NCI-H510A treated with DMSO at 0.1 percent for 48 hours (cell line): ENCODE measurements at places on chromosomes 1 and 21.

DNA sequence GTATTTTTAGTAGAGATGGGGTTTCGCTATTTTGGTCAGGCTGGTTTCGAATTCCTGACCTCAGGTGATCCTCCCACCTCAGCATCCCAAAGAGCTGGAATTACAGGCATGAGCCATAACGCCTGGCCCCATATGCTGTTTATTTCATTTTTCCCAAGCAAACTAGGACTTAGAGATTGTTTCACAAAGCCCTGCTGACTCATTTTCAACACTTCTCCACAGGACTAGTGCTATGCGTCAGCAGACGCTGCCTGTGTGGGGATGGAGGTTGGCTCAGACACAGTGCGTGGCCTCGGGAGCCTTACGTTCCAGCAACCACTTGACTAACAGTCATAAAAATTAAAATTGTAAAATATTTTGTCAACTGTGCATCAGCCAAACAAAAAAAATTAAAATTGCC lies 22.7 kb downstream of the PKNOX1 start:
- no peak for DNase-seq

DNA sequence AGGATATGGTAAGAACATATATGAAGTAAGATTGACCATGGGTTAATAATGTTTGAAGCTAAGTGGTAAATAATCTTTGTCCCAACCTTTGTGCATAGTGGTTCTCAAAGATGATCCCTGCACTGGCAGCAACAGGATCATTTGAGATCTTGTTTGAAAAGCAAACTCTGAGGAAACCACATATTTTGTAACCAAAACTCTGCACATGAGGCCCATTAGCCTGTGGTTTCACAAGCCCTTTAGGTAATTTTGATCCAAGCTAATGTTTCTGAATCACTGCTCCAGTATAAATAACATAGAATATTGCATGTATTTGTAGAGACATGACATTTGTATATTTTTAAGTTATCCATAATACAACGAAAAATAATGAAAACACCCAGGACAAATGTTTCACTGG lies 147.9 kb upstream of the RGS18 start:
- no peak for DNase-seq

- DNase-seq, result no peak
Observed at GRCh38 chr21:44005071-44005470, 7.0 kb upstream of the TRAPPC10 start.

DNA sequence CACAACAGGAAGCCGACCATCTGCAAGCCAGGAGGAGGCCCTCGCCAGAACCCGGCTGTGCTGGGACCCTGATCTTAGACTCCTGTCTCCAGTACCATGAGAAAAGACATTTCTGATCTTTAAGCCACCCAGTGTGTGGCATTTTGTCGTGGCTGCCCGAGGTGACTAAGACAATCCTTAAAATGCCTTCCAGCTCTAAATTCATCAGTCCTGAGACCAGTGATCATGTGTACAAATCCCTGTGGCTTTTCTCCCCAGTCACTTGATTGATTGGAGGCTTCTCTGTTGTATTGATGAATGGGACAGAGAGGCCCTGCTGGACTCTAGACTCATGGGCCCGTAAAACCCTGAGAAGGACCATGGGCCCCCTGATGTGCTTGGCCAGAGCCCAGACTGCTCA lies 36.1 kb downstream of the B3GALT5 start:
- no peak for DNase-seq

DNA sequence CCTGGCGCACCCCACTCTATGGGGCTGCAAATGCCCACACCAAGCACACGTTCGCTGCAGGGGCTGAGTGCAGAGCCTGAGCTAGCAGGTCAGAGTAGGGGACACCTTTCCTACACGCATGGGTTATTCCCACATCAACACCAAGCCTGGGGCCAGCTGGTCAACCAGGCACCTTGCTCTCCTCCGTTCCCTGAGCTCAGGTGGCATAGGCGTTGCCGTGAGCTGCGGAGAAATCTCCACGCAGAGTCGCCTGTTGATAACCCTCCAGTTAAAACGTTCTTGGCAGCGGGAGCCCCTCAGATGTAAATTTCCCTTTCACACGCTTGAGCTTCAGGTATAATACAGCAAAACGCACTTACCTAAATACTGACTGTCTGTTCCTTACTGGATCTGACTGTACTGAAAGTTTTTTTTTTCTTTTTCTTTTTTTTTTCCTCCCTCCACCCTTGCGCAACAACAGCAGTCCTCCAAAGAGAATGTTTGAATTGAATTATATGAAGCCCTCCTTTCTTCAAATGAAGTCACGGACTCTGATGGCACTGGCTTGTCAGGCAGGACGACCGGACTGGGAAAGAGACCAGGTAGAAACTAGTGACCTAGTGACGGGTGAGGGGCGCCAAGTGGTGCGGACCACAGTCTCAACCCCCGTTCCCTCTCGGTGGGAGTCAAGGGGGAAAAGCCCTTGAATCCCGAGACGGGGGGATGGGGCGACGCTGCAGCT lies 2.1 kb downstream of the BRINP3 start:
- DNase-seq, result no peak

DNA sequence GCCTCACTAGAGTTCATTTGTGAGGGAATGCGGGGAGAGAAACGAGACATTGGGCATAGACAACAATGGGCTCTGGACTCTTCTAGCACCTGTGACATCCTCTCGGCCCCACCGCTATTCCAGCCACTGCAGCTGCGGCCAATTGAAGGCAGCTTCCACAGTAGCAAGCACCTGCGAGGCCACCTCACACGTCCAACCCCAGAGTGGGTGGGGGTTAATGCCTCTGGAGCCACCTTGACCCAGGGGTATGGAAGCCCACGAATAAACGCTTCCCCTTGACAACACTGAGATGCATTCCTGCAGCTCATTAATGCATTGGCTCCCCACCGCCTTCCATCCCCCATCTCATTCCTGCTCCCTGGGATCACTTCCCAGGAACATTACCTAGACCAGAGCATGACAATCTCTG lies 104.4 kb downstream of the GLIS1 start:
- no peak for DNase-seq

DNA sequence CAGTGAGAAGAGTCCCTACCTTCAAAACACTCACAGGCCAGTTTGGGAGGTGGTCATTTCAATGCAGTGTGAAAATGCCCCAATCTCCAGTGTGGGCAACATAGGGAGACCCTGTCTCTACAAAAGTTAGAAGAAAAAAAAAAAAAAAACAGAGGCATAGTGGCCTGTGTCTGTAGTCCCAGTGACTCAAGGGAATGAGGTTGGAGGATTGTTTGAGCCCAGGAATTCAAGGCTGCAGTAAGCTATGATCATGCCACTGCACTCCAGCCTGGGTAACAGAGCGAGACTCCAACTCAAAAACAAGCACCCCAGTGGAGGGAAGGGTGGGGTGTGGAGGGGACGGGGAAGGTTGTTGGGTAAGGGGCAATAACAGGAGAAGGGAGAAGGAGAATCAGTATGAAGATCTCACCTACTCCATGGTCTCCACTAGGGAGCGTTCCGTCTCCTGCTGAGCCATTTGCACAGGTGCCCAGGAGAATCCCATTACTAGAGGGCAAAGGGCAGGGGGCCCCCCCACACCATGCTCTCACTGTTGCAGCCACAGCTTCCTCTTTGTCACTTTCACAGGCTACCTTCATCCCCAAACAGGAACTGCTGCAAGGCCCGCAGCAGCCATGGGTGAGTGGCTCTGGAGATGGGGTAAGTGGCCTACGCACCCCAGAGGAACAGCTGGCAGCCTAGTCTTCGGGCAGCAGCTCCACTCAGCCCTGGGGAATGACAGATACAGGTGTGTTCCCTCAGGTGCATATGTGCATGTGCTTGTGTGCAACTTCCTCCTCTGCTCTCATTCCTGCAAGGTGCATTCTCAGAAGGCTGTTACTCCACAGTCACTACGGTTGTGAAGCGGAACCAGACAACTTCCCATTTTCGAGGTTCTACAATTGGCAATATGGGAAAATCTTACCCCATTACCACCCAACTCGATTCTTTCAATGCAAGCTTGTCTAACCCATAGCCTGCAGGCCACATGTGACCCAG lies 87.9 kb upstream of the LYST start:
- peak; percentile 41 for DNase-seq

DNA sequence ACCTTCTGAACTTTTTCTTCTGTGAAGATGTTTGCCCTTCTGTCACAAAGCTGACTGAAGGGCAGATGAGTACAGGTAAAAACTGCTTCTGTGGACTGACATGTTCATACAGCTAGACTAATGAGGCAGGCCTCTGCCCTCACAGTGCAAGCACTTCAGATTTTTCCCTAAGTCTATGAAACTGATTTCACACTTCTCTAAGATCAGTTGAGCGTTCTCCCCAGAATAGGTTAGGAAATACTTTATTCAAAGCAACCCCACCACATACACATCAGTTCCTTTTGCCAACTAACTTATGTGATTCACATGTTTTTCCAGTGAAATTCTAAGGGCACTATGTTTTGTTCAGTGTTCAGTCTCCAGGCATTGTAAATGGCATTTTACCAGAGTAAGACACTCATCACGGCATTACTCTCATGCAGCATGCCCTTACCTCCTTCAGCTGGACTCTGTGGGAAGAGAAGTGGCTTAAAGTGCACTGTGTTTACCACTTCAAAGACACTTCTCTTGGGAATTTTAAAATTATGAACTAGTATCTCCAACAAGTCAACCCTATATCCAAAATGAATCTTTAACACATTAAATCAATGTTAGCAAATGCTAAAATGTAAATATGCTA lies 5.4 kb upstream of the PSMG1 start:
- DNase-seq, result peak; percentile 32

DNA sequence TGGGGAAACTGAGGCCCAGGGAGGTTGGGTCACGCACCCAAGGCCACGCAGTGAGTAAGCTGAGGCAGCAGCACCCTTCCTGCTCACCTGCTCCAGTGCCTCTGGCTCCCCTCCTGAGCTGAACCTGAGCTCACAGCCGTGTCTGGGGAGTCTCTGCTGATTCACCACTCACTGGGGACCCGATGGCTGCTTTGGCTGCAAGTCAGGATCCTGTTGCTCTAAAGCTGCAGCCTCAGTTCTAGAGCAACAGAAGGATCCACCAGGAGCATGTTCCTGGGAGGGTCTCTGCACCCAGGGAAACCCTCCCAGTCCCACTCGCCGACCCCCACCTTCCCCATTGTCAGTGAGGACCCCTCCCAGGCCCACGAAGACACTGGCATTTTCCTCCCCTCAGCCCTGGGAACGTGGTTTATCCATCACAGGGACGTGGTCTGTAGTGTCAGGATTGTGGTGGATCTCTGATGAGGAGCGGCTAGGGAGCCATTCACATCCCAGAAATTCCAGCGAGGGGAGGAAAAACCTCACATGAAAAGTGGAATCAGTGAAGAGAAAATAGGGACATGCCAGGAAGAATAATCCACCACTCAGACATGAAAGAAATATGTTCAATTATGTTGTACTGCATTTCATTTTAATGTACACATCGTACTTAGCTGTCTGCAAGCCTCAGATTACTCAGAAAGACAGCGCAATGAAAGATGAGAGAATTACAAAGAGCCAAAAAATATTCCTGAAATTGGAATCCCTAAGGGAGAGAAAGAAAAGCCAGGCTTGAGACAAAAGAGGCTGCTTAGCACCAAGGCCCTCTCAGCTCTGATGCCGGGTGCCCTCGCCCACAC lies 447.2 kb downstream of the MATN1 start:
- no peak for DNase-seq

- DNase-seq, result no peak
Observed at GRCh38 chr1:25616987-25617624, 515 bp downstream of the MAN1C1 start.

DNA sequence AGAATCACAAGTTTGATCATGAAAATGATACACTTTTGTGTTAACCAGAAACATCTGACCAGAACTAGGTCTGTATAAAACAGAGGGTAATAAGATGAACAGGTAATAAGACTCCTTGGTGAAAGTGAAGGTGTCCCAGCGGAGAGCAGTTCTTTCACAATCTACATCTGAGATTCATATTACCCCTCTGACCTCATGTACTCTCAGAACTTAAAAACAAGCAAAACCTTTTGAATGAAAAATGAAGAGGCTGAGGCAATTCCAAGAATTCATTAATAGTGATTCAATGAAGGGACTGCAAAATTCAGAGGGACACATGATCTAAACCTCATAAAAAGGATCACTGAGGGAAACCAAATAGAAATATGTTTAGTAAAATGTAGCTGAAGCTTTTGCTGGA lies 10.9 kb upstream of the MPZL1 start:
- DNase-seq, result no peak

DNA sequence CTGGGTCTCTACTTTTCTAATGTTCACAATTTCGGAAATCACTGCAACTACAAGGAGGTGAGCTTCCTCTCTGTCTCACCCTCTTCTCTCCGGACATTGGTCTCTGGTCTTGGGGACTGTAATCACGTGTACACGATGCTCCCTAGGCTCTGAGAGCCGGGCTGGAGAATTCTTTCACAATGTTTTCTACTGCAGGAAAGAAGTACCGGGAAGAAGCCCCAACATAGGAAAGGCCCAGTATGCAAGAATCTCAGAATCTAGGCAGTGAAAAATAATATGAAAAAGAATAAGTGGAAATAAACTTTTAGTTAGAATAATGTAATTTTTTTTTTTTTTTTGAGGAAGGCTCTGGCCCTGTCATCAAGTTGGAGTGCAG lies 13.5 kb upstream of the HJV start:
- DNase-seq, result peak; percentile 33

GRCh38 chr1:17674726-17675500 lies 80.2 kb upstream of the ACTL8 start:
- DNase-seq, result no peak

- DNase-seq, result no peak
Observed at GRCh38 chr1:102897557-102897956, 210.8 kb downstream of the COL11A1 start.

- DNase-seq, result no peak
Observed at GRCh38 chr21:46222436-46223116, 6.0 kb downstream of the LSS start.

DNA sequence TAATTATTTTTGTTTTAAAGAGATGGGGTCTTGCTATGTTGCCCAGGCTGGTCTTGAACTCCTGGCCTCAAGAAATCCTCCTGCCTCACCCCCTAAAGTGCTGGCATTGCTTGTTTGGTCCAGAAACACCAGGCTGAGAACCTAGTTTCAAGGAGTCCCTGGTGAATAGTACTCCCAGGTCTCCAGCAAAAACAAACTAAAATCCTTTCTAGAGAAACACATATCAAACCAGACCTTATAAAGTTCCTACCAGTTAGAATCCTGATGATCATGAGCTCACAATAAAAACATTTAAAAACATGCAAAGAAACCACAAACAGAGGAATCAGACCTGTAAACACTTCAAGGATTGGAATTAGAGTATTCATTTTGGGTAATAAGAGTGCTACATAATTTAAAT lies 34.4 kb upstream of the PADI1 start:
- DNase-seq, result no peak

DNA sequence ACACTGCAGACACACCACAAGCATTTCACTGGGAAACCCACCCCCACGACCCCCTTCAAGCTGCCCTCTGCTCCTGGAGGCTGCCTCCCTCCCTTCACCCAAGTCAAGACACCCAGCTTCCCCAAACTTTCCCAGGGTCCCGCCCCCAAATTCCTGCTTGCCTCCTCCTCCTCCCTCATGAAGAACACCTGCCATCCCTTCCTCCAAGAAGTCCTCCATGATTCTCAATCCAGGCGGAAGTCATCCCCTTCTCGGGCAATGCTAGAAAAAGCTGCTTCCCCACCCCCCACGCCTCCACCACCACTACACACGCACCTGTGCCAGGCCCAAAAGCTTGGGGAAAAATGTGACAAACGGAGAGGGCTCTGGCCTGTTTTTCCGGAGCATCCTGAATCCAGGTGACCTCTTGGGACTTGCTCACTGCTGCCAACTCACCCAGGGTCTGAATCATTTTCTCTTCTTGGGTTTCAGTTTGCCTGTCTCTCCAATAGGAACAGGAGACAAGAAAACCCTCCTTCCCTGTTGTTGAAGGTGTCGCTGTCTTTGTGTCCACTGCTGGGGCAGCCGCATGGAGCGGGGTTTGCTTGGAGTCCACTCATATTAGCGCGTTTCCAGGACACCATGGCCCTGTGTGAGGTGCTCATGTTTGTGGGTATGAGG lies 101.0 kb upstream of the CASZ1 start:
- DNase-seq, result no peak
